H7 (cell line): ENCODE measurements at places on chromosomes 7 and 10.

DNA sequence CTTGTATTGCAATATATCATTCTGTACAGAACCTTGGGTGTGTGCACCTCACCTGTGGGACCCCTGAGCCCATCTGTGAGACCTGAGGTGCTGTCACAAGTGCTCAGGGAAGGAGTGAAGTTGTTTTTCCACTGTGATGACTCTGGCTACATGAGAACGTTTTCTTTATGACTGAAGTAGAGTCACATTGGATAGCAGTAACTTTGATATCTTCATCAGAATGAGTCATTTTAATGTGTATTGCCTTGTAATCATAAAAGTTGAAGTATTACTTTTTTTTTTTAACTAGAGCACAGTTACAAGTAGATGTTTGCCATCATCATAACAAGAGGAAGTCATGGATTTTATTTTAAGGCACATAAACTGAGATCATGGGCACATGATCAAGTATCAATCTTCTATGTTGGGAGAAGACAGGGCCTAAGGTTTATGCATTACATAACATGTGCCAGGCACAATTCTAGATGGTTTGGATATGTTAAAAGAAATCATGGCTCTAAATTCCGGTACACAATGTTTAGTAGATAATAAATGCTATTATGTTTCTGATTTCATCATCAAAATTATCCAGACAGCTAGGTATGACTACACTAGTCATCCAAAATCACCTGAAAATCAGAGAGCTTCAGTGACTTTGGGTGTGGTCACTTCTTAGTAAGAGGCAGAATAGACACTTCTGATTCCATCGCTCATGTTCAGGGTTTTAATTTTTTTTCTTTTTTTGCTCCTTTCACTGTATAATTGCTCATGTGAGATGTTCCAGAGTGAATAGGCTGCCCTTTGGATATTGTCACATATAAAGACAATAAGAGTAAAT is 82.7 kb upstream of the KLF6 start:
- no peak for DNase-seq

- no peak for DNase-seq
Observed at GRCh38 chr7:138667535-138668228, 33.5 kb downstream of the SVOPL start.

DNA sequence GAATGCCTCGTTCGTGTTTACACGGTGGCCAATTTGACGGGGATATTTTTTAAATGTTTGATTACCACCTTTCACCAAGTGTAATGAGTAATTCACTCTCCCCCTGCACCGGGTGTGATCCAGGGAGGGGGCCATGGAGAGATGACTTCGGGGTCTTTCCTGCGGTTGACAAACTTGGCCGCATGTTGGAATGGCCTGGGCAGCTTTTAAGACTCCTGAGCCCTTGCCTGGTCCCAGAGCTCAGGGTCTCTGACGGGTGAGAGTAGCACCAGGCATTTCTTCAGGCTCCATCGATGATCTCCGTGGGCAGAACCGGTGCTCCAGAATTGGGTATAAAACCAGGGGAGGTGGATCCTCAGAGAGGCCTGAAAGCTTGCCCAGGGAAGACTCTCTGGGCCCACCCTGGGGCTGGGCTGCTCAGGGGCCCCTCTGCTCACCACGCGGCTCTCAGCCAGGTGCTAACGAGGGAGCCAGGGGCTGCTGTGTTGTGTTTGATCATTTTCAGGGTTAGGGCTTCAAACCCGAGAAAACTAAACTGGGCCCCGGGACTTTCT is 882 bp downstream of the ZNF282 start:
- peak; percentile 69 for DNase-seq

DNA sequence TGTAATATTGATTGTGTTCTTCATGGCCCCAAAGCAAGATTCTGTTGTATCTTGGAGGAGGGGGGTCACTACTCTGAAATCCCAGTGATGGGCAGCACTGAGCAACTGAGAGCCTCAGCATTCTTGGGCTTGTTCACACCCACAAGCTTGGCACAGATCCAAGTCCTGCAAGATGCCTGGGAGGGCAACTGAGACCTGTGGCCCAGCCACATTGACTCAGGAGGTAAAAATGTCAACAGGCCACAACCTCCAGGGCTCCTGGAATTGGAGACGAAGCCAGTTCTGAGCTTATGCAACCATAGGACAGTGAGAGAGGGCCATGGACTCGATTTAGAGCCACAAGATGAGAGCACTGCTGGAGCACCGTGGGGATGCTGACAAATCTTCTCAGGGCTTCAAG is 3.1 kb upstream of the DOCK1 start:
- DNase-seq = no peak

- no peak for DNase-seq
Observed at GRCh38 chr7:26543951-26544350, 252.3 kb downstream of the SNX10 start.

- DNase-seq = no peak
Observed at GRCh38 chr10:84156768-84157167, 16.8 kb upstream of the GPR15LG start.

- no peak for DNase-seq
Observed at GRCh38 chr7:136911344-136911743, 42.9 kb downstream of the CHRM2 start.

GRCh38 chr10:97718659-97719142 is 5.2 kb downstream of the MARVELD1 start:
- DNase-seq = peak; percentile 36

DNA sequence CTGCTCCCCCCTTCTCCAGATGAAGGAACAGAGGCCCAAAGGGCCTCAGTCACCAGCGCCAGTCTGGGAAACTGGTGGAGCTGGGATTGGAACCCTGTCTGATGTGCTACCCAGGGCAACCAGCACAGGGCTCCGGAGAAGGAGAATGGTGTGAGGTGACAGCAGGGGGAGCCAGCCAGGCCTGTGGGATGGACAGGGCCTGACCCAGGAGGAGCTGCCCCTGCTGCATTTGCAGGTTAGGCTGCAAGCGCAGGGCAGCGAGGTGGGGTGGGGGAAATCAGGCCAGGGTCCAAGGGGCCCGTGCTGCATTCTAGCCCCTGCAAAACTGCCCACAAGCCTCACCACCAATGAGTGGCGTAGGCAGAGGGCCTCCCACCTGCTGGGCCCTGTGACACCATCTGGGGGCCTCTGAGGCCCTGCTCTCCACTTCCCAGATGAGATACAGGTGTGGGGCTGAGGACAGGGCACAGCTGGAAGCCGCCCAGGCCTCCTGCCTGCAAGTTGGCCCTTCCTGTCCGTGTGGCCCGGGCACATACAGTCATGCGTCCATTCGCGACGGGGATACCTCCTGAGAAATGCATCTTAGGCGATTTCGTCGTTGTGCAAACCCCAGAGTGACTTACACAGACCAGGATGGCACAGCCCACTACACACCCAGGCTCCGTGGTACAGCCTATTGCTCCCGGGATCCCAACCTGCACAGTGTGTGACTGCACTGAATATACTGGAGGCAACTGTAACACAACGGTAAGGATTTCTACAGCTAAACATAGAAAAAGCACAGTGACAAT is 45.3 kb downstream of the RASGEF1A start:
- DNase-seq = peak; percentile 89

DNA sequence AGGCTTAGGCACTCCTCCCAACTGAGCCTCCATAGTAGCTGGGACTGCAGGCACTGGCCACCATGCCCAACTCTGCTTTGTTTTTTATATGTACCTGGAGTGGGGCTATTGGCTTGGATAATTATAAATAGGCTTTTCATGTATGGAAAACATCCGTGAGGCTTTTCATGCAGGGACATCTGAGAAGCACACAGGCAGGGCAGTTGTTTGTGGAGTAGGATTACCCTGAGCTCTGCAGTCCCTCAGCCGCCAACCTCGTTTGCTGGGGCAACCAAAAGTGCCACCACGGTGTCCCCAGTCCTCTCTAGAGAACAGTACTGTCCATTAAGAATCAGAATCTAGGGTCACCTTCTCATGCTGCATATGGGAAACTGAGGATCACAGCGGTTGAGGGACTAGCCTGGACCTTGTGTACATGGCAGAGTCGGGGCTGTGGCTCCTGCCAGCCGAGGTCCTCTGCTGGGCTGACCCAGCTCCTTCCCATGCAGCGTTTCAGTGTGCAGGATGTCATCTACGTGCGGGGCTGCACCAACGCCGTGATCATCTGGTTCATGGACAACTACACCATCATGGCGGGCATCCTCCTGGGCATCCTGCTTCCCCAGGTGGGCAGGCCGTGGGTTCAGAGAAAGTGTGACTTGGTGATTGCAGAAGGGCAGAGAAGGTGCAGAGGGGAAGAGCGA is 54.5 kb downstream of the TSPAN15 start:
- DNase-seq = peak; percentile 24

- DNase-seq = no peak
Observed at GRCh38 chr7:127930341-127931328, 100.6 kb downstream of the LRRC4 start.

DNA sequence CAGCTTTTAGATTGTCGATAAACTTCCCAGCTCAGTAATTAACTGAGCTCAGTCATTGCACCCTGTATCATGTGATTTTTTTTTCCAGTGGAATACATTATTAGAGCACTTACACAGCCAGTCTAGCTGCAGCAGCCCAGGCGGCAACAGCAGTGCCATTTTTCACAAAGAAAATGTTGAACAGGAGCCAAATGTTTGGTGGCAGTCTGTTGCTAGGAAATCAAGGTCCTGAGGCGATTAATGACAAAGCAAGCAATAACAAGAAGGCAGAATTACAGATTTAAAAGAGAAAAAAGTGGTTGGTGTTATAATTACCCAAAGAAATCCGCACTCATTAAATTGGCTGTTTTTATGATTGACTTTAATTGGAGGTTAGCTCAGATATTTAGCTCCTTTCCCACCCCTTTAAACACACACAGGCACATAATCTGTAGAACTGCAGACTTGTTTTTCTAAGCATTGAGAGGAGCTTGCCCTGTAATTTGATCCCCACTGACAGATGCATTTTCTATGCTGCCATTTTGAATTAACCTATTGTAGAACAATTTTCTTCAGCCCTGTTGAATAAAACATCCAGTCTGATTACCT is 267.4 kb downstream of the ADK start:
- peak; percentile 4 for DNase-seq

- no peak for DNase-seq
Observed at GRCh38 chr7:131111081-131111576, 216.5 kb upstream of the MKLN1 start.

DNA sequence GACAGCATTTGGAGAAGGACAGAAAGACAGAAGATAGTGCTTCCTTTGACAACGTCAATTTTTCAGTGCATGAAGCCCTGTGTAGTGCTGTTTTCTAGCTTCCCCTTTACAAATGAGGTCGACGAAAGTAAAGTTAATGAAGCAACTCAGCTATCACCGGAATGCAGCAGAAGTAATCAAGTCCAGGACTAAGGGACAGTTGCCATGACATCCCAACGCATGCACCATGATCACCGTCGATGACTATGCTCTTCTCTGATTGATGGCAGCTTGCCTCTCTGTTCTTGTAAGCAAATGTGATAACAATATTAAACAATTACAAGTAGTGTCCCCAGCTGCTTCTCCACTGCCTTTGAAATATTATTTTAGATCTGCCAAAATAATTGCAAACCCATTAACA is 205.8 kb downstream of the FRMD4A start:
- DNase-seq = no peak

DNA sequence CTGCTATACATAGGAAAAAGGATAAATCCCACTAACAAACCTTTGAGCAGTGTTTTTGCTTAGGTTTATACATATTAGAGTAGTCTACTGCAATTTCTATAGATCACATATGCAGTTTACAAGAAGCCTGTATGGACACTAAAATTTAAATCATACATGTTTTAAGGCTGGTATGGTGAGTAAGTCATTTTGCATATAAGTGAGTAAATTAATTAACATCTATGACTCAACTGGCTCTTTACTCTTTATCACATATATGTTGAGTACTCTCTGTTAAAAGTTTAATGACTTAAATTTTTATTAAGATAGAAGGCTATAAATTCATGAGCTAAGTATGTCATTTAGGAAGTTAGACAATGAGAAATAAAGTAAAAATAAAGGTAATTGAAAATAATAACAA is 69.4 kb downstream of the LRRN3 start:
- DNase-seq = no peak

DNA sequence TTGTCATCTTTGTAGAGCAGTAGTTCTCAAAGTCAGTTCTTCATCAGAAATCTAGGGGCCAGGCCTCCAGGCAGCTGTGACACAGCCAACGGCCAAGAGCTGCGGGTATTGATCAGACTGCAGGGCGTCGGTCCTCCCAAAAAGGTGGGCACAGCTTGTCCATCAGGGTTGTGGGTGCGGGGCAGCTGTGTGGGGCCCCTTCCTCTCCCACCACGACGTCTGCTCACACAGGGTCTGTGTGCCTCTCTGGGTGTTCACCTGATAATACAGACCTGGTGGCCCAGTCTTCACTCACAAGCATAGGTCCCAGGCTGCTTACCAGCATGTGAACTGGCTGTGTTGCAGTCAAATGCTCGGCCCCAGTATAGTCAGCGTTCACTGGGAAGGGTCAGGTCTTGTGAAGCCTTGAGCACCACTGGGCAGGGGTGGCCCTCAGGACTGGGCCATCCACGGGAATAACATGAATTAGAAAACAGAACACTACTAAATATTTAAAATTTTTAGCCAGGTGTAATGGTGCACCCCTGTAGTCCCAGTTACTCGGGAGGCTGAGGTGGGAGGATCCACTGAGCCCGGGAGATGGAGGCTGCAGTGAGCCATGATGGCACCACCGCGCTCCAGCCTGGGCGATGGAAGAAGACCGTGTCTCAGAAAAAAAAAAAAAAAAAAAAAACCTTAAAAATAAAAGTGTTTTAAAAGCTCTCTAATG is 102.8 kb upstream of the DIP2C start:
- DNase-seq = peak; percentile 26

DNA sequence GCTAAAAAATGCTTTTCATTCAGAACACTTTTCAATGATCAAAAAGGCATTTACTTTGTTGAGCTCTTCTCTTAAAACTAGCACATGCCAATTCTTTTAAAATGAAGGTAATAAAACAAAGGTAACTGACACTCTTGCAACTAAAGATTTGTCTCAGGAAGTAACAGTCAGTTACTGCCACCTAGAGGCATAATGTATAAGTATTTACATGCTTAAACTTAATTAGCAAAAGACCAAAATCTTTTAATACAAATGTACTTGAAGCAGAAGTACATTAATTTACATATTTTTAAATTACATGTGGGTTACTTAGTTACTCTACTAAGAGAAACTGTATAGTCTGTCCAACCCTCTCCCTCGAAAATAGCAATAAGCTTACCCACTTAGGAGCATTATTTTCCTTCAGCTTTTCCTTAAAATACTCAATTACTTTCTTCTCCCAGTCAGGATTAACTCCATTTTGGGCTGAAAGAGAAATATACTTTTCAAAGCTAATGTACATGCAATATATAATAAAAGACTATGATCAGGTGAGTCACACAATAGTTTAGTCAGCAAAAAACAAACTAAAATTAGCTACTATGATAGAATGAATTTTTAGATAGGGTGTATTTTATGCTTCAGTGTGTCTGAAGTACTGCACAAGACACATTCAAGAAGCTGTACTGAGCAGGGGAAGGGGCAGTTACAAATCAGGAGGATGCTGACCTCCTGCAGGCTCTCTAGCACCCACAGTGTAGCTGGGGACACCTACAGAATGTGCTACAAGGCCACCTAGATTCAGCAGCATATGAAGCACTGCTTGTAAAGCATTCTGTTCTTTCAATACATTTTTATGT is 13.0 kb downstream of the MCMBP start:
- peak; percentile 25 for DNase-seq
